AG09309 (cell line): ENCODE measurements at places on chromosomes 2 and 18.

DNA sequence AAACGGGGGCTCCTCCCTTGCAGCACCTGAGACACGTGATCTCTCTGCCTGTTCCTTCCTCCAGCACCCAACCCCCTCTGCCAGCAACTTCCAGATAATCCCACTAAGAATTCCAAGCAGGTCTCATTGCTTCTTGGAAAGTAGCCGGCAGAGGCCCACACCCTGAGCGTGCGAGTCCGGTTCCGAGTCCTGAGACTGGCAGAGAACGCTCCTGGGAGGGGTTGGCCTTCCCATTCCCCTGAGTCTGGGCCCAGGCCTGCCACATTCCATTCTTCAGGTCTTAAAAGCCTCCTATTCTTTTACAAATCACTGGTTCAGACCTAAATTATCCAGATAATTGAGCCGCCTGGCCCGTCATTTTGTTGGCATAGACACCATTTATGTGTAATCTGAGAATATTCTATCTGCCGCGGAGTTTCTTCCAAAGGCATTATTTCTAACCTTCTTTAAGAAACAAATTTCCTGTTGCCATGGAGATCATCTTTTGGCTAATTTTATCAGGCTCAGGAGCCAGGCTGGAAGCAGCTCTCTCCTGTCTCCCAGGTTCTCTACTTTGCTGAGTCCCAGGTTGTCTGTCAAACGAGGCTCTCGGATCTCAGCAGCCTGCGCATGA is 165.4 kb downstream of the MYCN start:
- DNase-seq = no peak

GRCh38 chr18:8951491-8951890 is 151.0 kb upstream of the NDUFV2 start:
- no peak for DNase-seq

DNA sequence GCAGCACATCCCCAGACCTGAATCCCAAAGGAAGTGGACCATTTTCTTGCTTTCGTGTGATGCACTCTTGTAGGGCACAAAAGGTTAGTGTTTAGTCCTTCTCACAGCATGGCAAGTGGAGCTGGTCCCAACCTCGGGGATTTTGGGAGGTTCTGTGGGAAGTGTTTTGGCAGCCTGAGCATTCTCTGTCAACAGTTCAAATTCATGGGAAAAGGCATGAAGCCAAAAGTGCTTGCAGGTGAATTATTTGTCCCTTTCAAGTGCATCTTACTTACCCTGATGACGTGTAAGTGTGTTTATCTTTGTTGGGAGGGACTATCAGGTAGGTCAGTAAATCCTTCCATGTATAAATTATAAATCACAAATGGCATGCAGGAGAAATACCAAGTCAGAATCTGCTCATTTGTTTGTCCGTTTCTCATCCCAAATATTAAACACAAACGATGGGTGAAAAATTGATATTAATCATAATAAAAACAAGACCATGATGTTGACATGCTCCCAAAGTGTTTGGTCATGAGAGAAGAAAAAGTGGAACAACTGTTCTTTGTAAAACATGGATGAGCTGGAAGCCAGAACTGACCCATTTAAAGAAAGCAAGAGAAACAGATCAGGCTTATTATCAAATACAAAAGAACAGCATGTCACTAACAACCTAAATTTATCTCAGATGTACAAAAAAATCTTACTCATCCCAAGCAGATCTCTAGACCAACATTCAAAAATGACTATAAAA is 57.6 kb downstream of the EPHA4 start:
- DNase-seq = no peak

- no peak for DNase-seq
Observed at GRCh38 chr18:59802031-59802430, 97.8 kb upstream of the PMAIP1 start.

DNA sequence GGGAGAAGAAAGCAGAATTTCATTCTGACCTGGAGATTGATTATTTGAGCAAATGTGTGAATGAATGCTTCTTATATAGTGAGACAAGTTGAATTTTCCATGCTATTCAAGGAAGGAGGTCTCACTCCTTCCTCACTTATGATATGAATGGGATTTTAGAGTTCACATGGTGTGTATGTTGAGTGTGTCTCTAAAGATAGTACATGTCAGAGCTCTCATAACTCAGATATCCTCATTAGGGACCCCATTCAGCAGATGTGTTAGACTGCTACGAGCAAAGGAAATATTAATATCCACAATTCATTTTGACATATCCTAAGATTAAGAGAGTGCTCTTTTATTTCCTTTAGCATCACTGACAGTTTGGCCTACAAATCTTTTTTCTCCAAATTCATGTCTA is 368.5 kb downstream of the ARHGAP15 start:
- no peak for DNase-seq

- DNase-seq = no peak
Observed at GRCh38 chr2:46574457-46575355, 95.3 kb downstream of the TMEM247 start.

DNA sequence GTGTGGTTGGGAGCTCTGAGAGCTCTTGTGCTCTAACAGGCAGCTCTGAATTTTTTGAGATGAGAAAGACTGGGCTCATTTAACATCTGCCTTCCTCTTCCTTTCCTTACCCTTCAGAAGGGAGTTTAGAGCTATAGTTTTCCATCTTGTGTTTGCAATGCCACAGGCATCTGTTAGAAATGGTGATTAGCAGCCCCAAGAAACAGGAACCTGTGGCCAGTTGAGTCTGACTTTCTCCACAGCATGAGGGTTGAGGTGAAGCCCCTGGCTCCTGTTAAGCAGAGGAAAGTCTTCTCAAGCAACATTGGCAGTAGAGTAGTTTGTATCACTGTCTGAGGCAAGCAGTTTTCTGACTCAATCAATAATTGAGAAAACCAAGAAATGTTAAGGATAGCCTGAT is 577.4 kb downstream of the ZEB2 start:
- DNase-seq = no peak

DNA sequence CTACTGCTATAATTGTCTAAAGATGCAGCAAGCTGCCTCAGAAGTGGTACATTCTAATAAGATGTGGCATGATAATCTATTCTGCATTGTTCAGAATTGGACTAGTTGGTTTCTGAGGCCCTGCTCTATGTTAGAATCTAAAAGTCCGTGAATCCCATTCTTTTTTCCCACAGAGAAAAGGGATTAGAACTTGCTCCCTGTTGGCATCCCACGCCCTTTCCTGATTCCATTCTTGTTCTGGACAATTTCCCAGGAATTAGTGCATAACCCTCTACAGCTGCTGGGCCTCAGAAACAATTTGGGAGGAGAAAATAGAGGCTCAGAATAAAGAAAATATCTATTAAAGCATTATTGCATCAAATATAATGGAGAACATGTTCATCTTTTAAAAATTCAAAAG is 282.7 kb downstream of the NRXN1 start:
- no peak for DNase-seq
